ENCODE measurements at places on chromosomes 3 and 15.

DNA sequence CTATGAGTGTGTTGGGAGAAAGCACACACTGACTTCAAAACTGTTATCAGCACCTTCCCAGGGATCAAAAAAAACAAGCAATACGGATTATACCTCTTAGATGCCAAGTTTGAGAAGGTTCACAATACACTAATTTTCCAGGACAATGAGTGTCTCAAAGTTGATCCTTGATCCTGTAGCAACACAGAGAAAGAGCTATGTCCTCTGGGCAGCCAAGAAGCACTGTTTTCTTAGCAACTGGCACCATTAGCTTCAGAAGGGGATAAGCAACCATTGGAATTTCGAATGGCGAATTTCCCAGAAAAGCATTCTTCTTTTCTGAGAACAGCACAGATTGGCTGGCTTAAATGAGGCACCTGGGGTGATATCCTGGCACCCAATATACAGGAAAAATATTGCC, 270.3 kb upstream of the RORA start:
- no peak overlapping the region for H3K27ac ChIP-seq
- no peaks in the 10 kb centered on the region for H3K27me3 ChIP-seq
- no peaks in the 10 kb centered on the region for H3K36me3 ChIP-seq
- no peaks in the 10 kb centered on the region for H3K4me1 ChIP-seq
- no peak overlapping the region for H3K4me3 ChIP-seq

DNA sequence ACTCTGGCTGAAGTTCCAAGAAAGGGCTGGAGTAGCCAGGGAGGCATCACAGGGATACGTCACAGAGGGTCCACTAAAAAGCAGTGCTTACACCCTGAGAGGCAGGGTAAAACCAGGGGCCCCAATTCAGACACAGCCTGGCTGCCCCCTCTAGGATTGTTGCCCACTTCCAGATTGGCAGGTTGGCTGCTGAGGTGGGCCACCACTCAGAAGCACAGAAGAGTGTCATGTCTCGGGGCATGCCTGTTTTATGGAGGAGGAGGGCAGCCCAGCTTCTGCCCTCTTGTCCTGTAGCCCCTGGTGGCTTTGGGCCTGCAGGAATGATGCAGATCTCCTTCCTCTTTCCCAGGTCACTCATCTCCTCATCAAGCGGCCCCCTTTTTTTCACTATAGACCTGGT, 24.0 kb downstream of the NOX5 start:
- DNase-seq, result no peak
- H3K27me3 ChIP-seq, result no peaks in the 10 kb centered on the region
- no peaks in the 10 kb centered on the region for H3K4me1 ChIP-seq
- H3K27ac ChIP-seq, result no peak overlapping the region
- no peaks in the 10 kb centered on the region for H3K36me3 ChIP-seq

DNA sequence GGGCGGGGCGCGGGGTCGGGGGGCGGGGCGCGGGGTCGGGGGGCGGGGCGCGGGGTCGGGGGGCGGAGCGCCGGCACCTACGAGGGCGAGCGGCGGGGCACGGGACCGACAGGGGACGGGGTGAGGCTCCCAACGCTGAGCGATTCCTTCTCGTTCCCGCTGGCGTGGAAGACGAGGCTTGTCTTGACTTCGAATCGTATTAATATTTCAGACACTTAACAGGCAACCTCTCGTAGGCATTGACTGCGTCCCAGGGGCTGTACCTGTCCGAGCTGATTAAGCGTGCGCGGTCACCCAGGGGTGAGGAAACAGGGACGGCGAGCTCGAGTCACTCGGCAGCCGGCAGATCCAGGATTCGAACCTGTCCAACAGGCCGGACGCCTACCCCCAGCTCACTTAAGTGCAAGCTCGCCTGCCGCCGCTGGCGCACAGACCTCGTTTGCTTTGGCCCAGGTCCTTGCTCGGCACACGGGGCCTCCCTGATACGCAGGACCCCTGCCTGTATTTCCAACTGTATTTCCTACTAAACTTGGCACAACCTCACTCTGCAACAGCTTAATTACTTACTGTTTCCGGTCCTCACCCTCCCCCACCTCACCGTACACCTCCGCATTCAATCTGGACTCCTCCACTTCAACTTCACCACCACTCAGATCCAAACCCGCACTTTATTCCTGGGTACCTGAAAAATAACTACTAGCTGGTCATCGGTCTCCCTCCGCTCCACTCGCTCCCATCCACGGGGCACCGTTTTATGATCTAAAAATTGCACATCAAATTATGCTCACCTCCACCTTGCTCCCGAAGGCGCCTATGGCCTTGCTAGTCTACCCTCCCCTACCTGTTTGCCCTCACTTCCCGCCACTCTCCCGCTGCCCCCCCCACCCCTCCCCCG, 722 bp upstream of the ZXDC start:
- DNase-seq, result no peak
- H3K27me3 ChIP-seq, result no peaks in the 10 kb centered on the region
- H3K4me3 ChIP-seq, result peak overlapping the region; percentile 89
- H3K4me1 ChIP-seq, result peaks cover 29% of the 10 kb centered on the region

DNA sequence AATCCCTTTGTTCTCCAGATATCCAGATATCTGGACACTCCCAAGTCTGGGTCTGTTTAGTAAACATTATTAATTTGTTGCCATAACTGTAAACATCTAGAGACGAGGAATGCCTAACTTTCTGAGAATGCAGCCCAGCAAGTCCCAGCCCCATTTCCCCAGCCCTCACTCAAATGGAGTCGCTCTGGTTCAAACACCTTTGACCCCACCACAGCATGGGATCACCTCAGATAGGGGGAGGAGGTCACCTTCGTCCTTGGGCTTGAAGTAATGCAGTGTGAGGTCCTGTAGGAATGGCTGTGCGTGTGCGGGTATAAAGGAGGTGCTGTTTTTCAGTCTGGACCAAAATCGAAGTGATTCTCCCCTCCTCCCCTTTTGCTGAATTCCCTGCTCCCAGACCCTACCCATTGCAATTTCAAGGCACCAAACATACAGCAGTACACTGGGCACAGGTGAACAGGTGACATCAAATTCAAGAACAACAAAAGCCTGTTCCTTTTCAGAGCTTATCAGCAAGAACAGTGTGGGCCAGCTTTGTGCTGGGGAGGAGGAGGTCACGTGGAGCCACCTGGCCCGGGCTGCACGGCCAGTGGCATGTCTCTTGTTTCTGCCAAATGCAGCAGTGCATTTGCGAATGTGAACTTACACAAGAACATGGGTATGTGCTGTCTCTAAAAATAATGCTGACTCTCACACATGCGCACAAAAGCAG, 57.5 kb upstream of the TRPM1 start:
- no peaks in the 10 kb centered on the region for H3K4me1 ChIP-seq
- H3K4me3 ChIP-seq, result no peak overlapping the region

- no peak overlapping the region for H3K27ac ChIP-seq
- peak; percentile 40 for DNase-seq
- peaks cover 26% of the 10 kb centered on the region for H3K4me1 ChIP-seq
- H3K27me3 ChIP-seq, result no peaks in the 10 kb centered on the region
- H3K36me3 ChIP-seq, result no peaks in the 10 kb centered on the region
Measured at GRCh38 chr15:59524331-59524731, 86.3 kb downstream of the FAM81A start.

- no peak overlapping the region for H3K4me3 ChIP-seq
- H3K36me3 ChIP-seq, result no peaks in the 10 kb centered on the region
- H3K27me3 ChIP-seq, result no peaks in the 10 kb centered on the region
Measured at GRCh38 chr3:48112813-48113212, 75.4 kb downstream of the CDC25A start.

- no peak overlapping the region for H3K4me3 ChIP-seq
- H3K27me3 ChIP-seq, result no peaks in the 10 kb centered on the region
- no peak for DNase-seq
- H3K36me3 ChIP-seq, result no peaks in the 10 kb centered on the region
- H3K4me1 ChIP-seq, result peaks cover 6% of the 10 kb centered on the region
Measured at GRCh38 chr15:78228356-78228996, 5.9 kb downstream of the ACSBG1 start.

- no peak overlapping the region for H3K4me3 ChIP-seq
- DNase-seq, result no peak
- no peaks in the 10 kb centered on the region for H3K36me3 ChIP-seq
- no peaks in the 10 kb centered on the region for H3K4me1 ChIP-seq
Measured at GRCh38 chr3:124456506-124456905, 273.7 kb upstream of the UMPS start.

DNA sequence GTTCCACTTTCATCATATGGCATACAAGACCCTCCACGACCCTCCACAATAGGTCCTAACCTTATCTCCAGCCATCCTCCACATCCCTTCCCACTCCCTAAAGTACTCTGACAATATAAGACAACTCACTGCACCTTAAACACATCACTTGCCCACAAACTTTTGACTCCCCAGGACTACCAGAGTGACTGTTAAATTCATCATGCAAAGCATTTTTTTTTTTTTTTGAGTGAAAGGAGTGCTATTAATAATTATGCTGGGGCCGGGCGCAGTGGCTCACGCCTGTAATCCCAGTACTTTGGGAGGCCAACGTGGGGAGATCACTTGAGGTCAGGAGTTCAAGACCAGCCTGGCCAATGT, 55.8 kb downstream of the OSBPL10 start:
- H3K27me3 ChIP-seq, result no peaks in the 10 kb centered on the region
- H3K4me3 ChIP-seq, result no peak overlapping the region
- H3K36me3 ChIP-seq, result no peaks in the 10 kb centered on the region
- DNase-seq, result no peak

DNA sequence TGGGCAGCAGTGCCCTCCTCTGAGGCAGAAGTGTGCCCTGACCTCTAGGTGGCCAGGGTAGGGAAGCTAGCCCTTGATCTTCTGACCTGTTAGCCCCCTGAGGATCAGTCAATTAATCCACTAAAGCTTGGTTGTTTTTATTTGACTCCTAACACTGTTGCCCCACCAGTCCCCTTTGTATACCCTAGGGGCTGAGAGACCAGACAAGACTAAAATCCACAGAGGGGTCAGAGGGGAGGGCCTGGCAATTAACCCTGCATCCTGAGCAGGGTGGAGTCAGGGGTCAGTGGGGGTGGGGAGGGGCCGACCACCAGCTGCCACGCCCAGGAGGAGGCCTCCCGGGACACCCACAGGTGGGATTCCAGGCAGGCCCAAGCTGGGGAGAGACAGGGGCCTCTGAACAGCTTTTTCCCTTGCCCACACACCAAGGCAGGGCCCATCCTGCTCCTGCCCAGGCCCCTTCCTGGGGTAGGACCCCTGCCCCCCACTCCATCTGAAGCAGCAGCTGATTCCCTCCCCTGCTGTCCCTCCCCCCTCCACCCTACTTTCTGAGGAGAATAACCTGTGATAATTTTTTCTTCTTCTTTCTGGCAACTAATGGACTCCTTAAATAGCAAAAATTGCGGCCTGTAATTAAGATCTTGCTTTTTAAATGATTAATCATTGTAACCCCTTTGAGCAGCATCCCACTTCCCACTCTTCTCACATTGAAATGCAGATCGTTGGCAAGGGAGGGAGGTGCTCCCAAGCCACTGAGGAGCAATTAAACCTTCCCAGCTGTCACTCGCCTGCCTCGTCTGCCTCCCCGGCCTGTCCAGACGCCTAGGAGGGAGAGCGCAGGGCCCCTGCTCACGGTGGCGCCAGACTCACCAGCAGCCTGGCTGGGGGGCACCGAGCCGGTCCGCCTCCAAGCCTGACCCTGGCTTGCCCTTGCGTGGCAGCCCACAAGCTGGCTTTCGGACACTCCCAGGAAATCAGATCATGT, 51.9 kb downstream of the RHCG start:
- H3K4me3 ChIP-seq, result no peak overlapping the region
- no peak overlapping the region for H3K27ac ChIP-seq
- no peak for DNase-seq
- H3K4me1 ChIP-seq, result no peaks in the 10 kb centered on the region
- H3K36me3 ChIP-seq, result no peaks in the 10 kb centered on the region

Data from naive thymus-derived CD4-positive, alpha-beta T cell (primary cell).